ENCODE measurements at places on chromosomes 3 and 15.

GRCh38 chr15:90871139-90871715 lies 2.8 kb downstream of the FURIN start:
- no peak for DNase-seq

DNA sequence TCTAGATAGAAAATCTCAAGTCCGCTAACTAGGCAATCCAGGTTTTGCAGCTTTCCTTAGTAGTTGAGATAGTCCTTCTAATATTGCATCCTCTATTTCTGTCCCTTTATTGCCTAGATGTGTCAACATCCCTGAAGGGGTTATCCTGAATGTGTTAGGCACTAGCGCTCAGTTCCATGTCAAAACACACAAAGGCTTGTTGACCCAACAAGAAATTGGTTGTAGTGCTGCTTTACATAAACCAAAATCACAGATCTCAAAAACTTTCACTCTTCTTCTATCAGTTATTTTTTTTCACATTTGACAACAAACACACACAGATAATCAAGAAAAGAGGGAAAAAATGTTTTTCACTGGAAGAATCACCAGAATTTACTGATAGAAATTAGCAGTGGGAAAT lies 51.4 kb upstream of the SOX2 start:
- DNase-seq = no peak

DNA sequence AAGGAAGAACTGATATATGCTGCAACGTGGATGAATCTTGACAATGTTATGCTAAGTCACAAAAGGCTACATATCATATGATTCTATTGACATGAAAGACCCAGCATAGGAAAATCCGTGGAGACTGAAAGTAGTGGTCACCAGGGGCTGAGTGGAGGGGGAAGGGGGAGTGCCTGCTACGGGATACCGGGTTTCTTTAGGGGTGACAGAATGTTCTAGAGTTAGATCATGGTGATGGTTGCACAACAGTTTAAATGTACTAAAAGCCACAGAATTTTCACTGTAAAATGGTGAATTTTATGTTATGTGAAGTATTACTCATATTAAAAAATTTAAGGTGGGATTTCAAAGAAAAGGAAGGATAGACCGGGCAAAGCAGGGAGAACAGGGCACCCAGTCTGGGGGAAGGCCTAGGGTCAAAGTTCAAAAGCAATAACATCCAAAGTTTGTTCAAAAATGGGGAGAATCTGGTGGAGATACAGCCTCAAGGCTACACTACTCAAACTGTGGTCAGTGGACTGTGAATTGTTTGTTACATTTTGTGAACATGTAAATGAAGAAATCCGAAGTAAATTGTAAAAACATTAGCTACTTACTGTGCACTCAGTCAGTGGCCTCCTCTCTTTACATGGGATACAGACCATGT lies 74.2 kb upstream of the FNDC3B start:
- no peak for DNase-seq

DNA sequence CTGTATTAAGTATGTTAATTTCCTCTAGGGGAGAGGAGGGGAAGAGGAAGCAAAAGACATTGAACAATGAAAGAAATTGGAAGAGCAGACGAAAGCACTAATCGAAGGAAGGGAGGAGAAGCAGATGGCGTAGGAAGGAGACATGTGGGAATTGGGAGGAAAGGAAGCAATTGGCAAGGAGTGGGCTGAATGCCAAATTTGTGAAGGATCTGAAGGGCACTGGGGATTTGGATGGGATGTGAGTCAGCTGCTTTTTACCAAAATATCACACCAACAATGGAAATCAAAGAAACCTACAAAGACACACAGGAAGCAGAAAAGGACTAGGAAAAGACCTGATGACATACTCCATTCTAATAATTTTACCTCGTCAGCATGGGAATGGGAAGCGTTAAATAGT lies 1029.8 kb downstream of the ROBO1 start:
- DNase-seq = no peak

DNA sequence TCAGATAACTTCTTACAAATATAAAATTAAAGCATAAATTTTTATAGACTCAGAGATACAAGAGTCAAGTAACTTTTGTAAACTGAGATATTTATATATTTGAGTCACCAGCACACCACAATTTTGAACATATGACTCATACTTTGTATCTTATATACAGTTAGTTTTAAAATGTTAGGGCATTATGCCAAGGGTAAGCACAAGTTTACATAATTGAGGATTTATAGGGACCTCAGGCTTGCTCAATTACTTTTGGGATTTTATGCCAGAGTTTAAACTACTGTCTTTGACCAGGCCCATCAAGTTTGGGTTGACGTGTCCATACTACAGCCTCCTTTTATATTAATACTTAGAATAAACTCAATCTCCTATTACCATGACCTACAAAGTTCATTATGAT lies 7.4 kb upstream of the FGF7 start:
- DNase-seq = no peak

GRCh38 chr3:143084856-143085731 lies 34.5 kb upstream of the CHST2 start:
- no peak for DNase-seq

- DNase-seq = peak; percentile 45
Observed at GRCh38 chr3:31959951-31960792, 20.9 kb downstream of the OSBPL10 start.

DNA sequence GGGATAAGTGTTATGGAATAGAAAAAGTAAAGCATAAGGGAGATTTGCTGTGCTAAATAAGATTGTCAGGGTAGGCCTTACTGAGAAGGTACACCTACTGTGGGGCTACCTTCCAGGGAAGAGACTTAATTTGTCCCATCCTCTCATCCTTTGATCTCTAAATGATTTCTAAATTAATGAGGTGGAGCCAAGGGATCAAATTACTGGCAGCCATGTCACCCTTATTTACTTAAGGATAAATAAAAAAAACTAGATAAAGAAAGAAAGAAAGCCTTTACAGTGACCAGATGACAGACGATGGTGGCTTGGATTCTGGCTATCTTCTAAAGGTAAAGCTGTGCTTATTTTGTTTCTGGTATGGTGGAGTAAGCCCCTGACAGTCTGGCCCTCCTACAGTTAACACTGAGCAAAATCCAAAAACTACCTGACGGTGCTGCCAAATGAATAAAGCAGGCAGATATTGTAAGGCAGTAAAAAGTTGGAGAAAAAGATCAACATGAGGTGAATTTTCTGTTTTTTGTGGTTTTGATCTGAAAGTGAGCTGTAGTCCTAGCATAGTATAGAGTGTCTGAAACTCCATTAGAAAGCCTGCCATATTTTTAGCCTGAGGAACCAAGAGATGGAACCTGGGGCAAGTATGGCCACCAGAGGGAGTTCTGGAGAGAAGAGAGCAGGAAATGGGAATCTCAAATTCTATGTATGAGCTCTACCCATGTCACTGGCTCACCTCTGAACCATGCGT lies 285.1 kb upstream of the MANF start:
- DNase-seq = peak; percentile 63

- no peak for DNase-seq
Observed at GRCh38 chr3:171402281-171402680, 57.9 kb downstream of the TNIK start.

- DNase-seq = no peak
Observed at GRCh38 chr3:149245738-149246451, 24.3 kb upstream of the CP start.

GRCh38 chr3:144384241-144384979 lies 412.8 kb downstream of the DIPK2A start:
- DNase-seq = no peak

All from ELF-1 (cell line).